Right lobe of liver (tissue), 6 donors: ENCODE measurements at places on chromosomes 2 and 18. TPM values are rescaled to one million over a fixed set of nuclear protein-coding genes. Genes with fewer than 3 reads are reported as not detected.
A peak's percentile ranks its signal among the peaks of the same experiment; 100 is the strongest.

Gene PDE1A
- total RNA-seq: 2.2 TPM

Gene DUSP19
- 0.37 TPM for total RNA-seq

Gene LRP2
- total RNA-seq: 0.51 TPM

GRCh38 chr2:224930124-224930523 is 112.1 kb downstream of the DOCK10 start:
- DNase-seq: no peak

DNA sequence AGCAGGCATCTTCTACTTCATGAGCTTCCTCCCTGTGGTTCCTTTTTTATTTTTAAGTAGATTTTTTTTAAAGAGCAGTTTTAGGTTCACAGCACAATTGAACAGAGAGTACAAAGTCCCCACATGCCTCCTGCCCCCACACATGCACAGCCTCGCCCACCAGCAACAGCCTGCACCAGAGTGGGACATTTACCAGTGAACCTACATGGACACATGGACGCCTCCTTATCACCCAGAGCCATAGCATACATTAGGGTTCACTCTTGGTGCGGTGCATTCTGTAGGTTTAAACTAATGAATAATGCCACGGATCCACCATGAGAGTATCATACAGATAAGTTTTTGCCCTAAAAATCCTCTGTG is 40.9 kb downstream of the HS1BP3 start:
- DNase-seq: peak; percentile 31

- no peak for DNase-seq
These were observed 33.9 kb upstream of the ATIC start for GRCh38 chr2:215277944-215278343.

DNA sequence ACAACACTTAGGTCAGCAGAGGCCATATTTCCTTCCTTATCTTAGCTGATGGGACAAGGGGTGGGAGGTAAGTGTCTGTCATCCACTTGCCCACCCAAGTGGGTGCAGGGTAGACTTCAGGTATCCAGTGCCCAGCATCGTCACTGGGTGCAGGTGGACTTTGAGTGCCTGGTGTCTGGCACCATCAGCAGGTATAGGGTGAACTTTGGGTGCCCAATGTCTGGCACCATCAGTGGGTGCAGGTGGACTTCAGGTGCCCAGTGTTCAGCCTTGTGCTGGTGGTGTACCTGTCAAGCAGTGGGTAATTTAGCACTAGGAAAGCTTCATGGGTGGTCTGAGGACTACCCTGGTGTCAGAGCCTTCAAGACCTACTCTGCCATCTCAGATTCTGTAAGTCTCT is 175.6 kb downstream of the SEPTIN10 start:
- no peak for DNase-seq
